ENCODE measurements at places on chromosomes 7 and 10. TPM values are rescaled to one million over a fixed set of nuclear protein-coding genes. Genes with fewer than 3 reads are reported as not detected.

DNA sequence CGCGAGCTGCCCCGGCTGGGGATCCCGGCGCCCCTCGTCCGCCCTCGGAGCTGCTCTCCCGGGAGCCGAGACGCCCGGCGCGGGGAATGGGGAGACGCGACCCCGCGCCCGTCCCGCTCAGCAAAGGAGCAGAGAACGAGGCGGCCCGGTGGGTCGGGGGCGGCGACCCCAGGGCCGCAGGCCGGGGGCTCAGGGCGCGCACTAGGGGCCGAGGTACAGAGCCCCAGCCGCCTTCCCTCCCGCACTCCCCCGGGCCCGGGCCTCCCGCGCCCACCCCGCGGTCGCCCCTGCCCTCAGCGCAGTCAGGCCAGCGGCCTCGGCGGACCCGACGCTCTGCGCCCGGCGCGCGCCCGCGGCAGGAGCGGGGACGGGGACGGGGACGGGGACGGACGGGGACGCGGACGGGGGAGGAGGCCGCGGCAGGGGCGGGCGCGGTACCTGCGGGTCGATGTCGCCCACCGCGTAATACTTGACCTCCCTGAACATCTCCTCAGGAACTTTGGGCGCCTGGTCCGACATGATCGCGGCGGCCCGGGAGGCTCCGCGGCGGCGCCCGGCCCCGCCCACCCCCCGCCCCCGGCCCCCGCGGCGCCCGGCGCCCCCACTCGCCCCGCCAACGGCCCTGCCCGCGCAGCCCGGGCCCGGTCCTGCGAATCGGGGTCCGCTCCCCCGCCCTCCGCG lies 373 bp downstream of the PAXIP1 start:
- peak overlapping the region; percentile 91 for H3K4me3 ChIP-seq
- no peaks in the 10 kb centered on the region for H3K27me3 ChIP-seq
- peaks cover 5% of the 10 kb centered on the region for H3K36me3 ChIP-seq
- H3K27ac ChIP-seq, result no peak overlapping the region
- no peaks in the 10 kb centered on the region for H3K4me1 ChIP-seq

VSTM2A gene
- not detected for total RNA-seq

GRCh38 chr7:134886353-134887057 lies 99.8 kb upstream of the AGBL3 start:
- no peaks in the 10 kb centered on the region for H3K36me3 ChIP-seq
- H3K27me3 ChIP-seq, result no peaks in the 10 kb centered on the region
- H3K4me3 ChIP-seq, result peak overlapping the region; percentile 13
- no peak for DNase-seq
- H3K27ac ChIP-seq, result peak overlapping the region; percentile 71
- peaks cover 56% of the 10 kb centered on the region for H3K4me1 ChIP-seq

DNA sequence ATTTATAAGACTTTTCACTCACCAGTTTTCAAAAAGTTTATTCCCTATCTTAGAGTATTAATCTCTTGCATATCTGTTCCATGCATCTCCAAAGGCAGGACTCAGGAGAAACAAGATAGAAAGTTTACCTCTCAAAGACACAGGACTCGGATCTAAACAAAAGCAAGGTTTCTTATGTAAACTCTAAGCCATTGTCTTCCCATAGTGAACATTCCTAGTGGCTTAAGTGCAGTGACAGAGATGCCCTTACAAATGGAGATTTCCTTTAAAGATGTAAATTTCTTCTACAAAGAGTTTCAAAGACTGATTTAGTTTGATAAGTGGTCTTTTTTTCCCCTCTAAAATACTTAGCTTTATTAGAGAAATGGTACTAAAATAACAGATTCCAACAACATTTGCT lies 209.8 kb downstream of the ACTR3B start:
- no peaks in the 10 kb centered on the region for H3K36me3 ChIP-seq
- H3K4me1 ChIP-seq, result no peaks in the 10 kb centered on the region
- H3K27me3 ChIP-seq, result no peaks in the 10 kb centered on the region
- DNase-seq, result no peak
- no peak overlapping the region for H3K4me3 ChIP-seq

DNA sequence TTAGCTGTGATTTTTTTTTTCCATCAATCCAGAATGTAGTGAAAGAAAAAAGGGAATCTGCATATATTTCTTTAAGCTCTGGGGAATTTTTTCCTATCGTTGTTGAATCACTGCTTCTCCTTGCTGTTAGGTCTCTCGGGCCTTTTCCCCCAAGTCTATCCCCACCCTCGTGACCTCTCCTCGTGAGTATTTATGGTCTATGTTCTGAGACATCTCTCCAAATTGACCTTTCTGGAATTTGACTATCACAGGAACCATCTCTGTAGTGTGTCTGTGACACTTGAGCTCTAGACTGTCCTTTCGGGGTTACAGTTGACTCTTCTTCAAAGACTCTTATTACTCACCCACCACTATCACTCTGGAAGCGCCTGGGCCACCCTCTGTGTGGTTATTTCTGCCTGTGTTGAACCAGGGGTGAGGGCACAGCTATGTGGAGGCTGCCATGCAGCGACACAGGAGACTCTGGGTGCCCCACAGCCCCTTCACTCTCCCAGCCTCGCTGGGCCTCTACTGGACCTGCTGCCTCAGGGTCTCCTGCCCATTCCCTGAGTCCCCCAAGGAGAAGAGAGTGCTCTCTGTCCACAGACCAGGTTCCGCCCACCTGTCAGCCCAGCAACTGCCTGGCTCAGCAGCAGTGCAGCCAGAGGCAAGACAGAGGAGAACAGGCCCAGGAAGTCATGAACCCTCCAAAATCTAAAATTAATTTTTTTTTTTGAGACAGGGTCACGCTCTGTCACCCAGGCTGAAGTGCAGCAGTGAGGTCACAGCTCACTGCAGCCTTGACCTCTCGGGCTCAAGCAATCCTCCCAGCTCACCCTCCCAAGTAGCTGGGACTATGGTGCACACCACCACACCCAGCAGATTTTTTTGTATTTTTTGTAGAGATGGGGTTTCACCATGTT lies 45.7 kb upstream of the PTPRN2 start:
- no peak for DNase-seq
- no peaks in the 10 kb centered on the region for H3K36me3 ChIP-seq
- peaks cover 4% of the 10 kb centered on the region for H3K4me1 ChIP-seq
- H3K27ac ChIP-seq, result no peak overlapping the region

DNA sequence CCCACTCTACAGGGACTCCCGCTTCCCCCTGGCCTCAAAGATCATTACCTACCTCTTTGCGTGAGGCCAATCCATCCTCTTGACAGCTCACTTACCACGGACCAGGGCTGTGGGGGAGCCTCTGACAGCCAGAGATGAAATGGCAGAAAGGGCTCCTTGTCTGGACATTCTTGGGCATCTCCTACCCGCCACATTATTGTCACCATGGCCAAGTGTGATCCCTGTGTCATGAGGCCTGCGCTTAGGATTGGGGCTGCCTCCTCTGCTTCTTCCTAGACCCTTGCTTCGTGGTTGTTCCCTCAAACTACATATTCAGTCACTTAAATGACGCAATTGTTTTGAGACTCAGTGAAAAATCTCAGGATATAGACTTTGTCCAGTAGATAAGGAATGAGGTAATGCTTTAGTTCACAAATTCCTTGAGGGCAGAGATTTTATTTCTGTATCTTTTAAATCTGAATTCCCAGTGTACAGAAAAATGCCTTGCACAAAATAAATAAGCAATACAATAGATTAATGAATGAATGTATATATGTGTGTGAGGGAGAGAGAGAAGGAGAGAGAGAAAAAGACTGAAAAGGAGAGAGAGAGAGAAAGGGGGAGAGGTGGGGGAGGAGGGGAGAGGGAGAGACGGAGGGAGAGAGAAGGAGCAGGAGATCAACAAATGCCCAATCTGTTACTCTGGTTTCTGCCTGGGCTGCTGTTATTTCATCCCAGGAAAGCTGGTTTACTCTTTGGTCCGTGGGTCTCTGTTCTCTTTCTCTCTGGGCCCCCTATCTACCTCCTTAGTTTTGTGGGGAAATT lies 159.0 kb downstream of the PLXNA4 start:
- no peaks in the 10 kb centered on the region for H3K36me3 ChIP-seq
- no peak for DNase-seq
- H3K27ac ChIP-seq, result peak overlapping the region; percentile 75

GRCh38 chr10:3060481-3060889 lies 6.9 kb upstream of the PFKP start:
- H3K27ac ChIP-seq, result no peak overlapping the region
- H3K4me3 ChIP-seq, result no peak overlapping the region
- H3K36me3 ChIP-seq, result no peaks in the 10 kb centered on the region
- H3K27me3 ChIP-seq, result no peaks in the 10 kb centered on the region
- no peaks in the 10 kb centered on the region for H3K4me1 ChIP-seq
- no peak for DNase-seq

GRCh38 chr7:23533238-23533604 lies 1.4 kb upstream of the TRA2A start:
- no peaks in the 10 kb centered on the region for H3K36me3 ChIP-seq
- no peak overlapping the region for H3K27ac ChIP-seq
- no peak for DNase-seq

GRCh38 chr10:69045441-69046300 lies 42.2 kb upstream of the SRGN start:
- peak overlapping the region; percentile 12 for H3K27ac ChIP-seq
- no peaks in the 10 kb centered on the region for H3K27me3 ChIP-seq
- H3K36me3 ChIP-seq, result no peaks in the 10 kb centered on the region
- no peak overlapping the region for H3K4me3 ChIP-seq
- no peaks in the 10 kb centered on the region for H3K4me1 ChIP-seq
